ENCODE measurements at places on chromosomes 7 and 10.

GRCh38 chr7:101666741-101667140, 37.6 kb upstream of the MYL10 start:
- DNase-seq: no peak

GRCh38 chr7:21146642-21147423, 281.1 kb upstream of the SP4 start:
- DNase-seq: no peak

DNA sequence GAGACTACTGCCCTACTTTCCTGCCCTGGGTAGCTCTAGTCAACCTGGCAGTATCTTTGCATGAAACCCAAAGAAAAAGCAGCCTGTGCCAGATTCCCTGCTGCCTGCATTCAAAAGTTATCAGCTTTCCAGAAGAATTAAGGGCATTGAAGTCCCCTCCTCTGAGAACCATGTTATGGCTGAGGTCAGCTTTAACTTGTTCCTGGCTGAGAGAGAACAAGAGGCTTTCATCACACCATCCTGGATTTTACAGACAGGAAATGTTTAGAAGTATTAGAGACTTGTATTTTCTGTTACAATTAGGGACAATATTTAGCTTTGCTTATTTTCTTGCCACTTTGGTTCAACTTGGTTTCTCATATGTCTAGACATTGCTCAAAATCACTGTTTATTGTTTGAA, 238.8 kb downstream of the ARL4A start:
- no peak for DNase-seq

GRCh38 chr7:117190104-117190503, 132.8 kb downstream of the WNT2 start:
- no peak for DNase-seq

- DNase-seq: no peak
These were observed 631.8 kb upstream of the CELF2 start for GRCh38 chr10:10385831-10386230.

GRCh38 chr7:142557971-142558582, 191.2 kb upstream of the PRSS1 start:
- DNase-seq: no peak

- no peak for DNase-seq
These were observed 6.5 kb downstream of the TBRG4 start for GRCh38 chr7:45104844-45105587.

DNA sequence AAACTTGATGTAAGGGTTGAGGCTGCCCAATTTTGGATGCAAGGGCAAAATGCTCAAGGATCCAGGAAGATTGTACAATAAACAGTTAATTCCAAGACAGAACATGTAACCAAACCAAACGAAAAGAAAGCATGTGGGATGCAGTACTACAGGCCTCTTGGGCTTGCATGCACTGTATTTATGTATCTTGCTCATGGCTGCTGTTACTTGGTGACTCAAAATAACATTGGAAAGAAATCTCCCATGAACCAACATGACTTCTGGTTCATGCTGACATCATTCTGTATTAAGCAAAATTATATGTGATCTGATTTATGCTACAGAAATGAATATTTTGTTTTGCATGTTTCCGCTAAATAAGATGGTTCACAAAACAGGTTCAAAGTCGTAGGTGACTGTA, 65.9 kb upstream of the FZD1 start:
- DNase-seq: no peak

DNA sequence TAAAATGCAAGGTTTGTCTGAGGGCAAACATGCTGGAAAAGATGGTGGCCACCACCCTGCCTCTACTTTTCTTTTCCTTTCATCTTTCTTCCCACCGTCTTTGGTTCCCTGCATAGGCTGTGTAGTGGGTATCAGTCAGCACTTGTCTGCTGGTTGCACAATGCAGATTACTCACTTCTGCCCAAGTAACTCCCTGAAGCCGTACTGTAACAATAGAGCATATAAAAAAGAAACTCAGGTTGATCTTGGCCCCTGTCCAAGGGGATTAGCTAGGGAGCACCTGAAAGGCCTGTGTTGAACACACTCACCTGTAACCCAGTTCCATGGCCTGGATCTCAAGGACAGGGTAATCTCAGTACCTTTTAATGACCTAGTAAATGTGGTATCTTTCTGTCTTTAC, 533.0 kb upstream of the GALNT17 start:
- DNase-seq: no peak

GRCh38 chr7:45922810-45923209, 1.7 kb upstream of the IGFBP3 start:
- DNase-seq: no peak

- no peak for DNase-seq
These were observed 117.3 kb downstream of the FANK1 start for GRCh38 chr10:126013489-126014281.

GRCh38 chr7:39130857-39131526, 153.3 kb downstream of the POU6F2 start:
- no peak for DNase-seq

DNA sequence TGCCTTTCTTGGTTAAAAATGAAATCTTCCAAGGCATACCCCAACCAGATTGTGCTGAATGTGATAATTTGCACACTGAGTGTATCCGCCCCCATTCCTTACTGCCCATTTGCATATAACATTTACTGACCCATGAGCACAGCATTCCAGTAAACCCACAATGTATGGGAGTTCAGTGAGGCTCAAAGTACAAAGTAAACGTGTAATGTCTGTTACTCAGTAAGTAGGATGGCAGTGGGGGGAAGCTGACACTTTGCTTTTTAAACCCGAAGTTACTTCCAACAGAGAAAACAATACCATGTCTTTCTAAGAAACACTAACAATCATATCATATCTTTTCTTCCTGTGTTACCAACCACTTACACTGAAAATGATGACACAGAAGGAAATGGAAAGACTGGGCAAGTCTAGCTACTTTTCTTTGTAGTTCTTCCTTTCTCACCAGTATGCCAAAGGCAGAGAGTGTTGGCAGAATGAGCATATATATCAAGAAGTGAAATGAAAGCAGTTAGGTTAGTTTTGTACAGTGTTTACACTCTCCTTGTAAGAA, 27.1 kb upstream of the SOSTDC1 start:
- no peak for DNase-seq

- no peak for DNase-seq
These were observed 1.1 kb upstream of the EMX2 start for GRCh38 chr10:117541405-117541908.

- no peak for DNase-seq
These were observed 60.5 kb upstream of the ZNRF2 start for GRCh38 chr7:30223896-30224295.

- no peak for DNase-seq
These were observed 2.4 kb upstream of the MEOX2 start for GRCh38 chr7:15688911-15689310.

- DNase-seq: no peak
These were observed 8.4 kb upstream of the SLC16A12 start for GRCh38 chr10:89543841-89544240.

DNA sequence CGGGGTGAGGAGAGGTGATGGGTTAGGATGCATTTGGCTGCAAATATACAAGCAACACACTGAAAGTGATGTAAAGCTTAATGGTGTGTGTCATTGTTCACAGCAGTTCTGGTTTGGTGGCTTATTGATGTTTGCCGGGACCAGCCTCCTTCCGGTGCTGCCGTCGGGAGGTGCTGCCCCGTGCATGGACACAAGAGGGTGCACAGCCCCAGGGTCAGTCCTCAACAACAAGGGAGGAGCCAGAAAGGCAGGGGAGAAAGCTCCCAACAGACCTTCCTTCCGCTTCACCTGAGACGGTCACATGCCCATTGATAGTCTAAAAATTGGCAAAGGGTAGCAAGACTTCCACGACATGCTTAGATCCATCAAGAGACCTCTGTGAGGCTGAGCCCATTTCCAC, 9.5 kb downstream of the RNF32 start:
- no peak for DNase-seq

DNA sequence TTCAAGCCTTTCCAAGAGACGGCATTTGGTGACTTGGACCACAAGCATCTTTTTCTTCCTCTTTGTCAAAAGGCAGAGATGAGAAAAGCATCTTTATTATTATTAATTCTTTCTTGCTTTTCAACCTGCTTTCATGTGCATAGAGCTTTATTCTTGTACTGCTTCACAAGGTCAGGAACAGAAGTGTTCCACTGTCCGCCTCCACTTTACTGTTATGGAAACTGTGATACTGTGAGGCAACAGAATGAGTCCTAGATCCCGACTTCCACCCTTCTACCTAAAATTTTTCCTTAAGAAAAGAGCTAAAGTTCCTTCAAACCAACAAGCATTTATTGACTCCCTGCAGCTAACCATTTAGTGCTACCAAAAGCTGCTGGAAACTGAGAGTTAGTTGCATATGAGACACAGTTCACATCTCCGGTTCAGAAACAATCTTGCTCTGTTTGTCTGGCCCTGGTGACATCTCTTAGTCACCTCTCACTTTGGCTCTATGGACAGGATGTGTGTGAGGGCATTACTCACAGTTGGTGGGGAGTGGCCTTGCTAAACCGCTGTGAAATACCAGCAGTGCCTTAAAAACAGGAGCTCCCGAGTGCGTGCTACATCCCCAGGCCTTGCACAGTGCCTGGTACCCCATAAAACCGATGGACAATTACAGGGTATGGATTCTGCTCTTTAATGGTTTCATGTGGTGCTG, 77.1 kb upstream of the TRIL start:
- no peak for DNase-seq

- DNase-seq: no peak
These were observed 561.2 kb upstream of the PHF14 start for GRCh38 chr7:10412422-10413019.

- no peak for DNase-seq
These were observed 158.3 kb downstream of the TCF7L2 start for GRCh38 chr10:113108194-113108835.

DNA sequence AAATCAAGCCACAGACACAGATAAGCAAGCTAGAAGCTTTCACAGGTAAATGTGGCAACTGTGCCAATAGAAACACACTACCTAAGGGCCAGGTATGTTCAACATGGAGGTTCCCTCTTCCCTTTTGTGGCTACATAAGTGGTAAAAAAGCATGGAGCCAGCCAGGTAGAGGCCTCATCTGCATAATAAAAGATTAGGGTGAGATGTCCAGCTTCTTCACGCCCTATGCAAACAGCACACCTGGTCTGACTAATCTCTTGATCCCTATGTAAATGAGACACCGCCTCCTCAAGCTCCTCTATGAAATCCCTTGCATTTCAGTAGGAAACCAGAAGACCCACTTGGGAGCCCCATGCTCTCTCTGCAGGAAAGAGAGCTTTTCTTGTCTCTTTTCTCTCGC, 282.2 kb downstream of the NEBL start:
- no peak for DNase-seq

- no peak for DNase-seq
These were observed 259.7 kb upstream of the HABP2 start for GRCh38 chr10:113293167-113293566.

DNA sequence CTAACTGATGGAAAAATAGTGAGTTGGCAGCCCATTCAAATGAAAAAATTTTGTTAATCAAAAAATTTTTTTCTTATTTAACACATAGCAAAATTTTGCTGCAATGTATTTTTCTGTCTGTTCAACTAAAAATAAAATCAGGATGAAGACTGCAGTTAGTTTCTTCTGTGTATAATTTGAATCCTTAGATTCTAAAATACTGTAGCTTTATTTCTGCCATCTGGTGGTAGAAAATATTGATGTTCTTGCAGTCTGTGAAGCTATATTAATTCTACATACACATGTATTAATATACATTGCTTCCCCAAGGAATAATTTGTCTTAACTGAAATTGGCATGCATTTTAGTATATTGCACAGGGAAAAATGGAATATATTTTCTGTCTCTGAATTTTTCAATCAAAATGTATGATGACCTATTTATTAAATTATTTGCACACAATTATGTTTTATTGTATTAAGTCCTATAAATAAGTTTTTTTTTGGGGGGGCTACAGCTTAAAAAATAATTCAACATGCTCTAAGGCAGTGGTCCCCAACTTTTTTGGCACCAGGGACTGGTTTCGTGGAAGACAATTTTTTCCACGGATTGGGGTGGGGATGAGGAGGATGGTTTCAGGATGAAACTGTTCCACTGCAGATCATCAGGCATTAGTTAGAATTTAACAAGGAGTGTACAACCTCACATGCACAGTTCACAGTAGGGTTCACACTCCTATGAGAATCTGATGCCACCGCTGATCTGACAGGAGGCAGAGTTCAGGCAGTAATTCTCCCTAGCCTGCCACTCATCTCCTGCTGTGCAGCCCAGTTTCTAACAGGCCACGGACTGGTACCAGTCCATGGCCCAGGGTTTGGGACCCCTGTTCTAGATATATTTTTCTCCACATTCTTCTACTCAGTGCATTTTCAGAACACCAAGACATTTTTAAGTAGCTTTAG, 119.4 kb downstream of the GNAT3 start:
- no peak for DNase-seq

GRCh38 chr10:78594559-78595268, 474.1 kb upstream of the ZMIZ1 start:
- no peak for DNase-seq

- DNase-seq: no peak
These were observed 282.7 kb upstream of the ZNF32 start for GRCh38 chr10:43931308-43931930.

- DNase-seq: no peak
These were observed 16.9 kb downstream of the SMURF1 start for GRCh38 chr7:99126921-99127553.

DNA sequence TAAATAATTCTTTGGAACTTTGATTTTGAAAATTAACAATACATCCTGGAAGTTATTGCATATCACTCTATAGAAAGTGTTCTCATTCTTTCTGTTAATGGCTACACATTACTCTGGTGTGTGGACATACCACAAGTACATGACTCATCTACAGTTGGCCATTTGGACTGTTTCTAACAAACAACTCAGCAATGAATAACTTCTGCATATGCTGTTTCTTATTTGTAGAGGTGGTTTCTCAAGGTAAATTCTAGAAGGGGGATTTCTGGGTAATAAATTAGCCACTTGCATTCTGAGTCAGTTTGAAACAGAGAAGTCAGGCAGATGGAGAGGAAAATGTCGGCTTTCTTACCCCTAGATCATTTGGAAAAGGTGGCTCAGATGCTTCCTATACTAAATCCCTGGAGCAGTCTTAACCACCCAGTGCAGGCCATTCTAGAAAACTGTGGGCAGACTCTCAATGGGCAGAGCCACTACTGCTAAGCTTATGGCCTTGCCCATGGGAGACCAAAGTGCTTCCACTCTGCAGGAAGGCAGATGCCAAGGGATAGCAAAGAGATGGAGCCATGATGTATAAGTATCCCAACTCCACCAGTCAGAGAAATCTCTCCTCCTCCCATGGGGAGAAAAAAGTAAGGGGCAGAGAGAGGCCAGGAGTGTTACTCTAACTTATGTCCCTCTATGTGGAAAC, 194.0 kb upstream of the PLPP4 start:
- no peak for DNase-seq

Data from stimulated activated CD8-positive, alpha-beta memory T cell treated with anti-CD3 and anti-CD28 coated beads, Interleukin-2, amount 100 ng/mL, for 1 hour (primary cell).